Neuronal stem cell (in vitro differentiated cells): ENCODE measurements at places on chromosomes 11 and 22.
A peak's percentile ranks its signal among the peaks of the same experiment; 100 is the strongest.

DNA sequence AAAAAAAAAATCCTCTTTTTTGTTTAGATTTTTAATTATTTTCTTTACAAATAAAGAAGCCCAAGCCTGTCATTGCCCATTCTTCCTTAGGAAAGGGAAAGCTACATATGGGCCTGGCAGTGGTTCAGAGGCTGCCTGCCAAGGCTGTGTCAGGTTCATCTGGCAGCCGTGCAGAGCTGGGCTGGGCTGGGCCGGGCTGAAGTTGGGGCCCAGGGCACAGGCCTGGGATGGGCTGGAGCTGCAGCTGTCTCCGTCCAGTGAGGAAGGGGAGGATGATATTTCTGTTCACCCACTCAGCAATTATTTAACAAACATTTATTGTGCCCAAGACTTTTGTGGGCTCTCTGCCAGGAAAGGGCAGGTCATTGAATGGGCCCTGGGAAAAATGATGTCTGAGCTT, 4.6 kb downstream of the PRR5L start:
- no peak for DNase-seq
- H3K27me3 ChIP-seq = no peaks in the 10 kb centered on the region
- H3K27ac ChIP-seq = no peak overlapping the region
- no peak overlapping the region for H3K4me3 ChIP-seq
- H3K4me1 ChIP-seq = peaks cover 5% of the 10 kb centered on the region

DNA sequence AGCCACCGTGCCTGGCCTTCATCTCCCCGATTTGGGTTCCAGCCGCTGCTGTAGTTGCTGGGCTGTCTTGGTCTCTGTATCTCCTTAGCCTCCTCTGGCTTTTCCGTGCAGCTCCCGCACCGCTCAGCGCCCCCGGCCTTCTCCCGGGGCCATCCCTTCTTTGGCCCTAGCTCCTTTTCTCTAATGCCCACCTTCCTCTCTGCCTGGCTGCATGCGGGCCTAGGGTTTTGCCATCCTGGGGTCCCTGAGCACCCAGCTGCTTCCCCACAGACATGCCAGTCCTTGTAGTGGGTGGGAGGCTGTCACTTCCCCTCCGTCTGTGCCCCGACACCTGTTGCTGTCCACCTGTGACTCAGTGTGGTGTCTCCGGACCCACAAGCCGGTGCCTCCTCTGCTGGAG, 36.4 kb downstream of the KCNJ4 start:
- no peak overlapping the region for H3K4me3 ChIP-seq
- no peak overlapping the region for H3K27ac ChIP-seq
- peaks cover 13% of the 10 kb centered on the region for H3K4me1 ChIP-seq
- H3K27me3 ChIP-seq = peaks cover 30% of the 10 kb centered on the region
- no peak for DNase-seq
- no peaks in the 10 kb centered on the region for H3K36me3 ChIP-seq

- H3K4me1 ChIP-seq = peaks cover 2% of the 10 kb centered on the region
- H3K27ac ChIP-seq = no peak overlapping the region
- no peak overlapping the region for H3K4me3 ChIP-seq
- no peaks in the 10 kb centered on the region for H3K36me3 ChIP-seq
- DNase-seq = peak; percentile 51
These were observed 21.6 kb downstream of the NNMT start for GRCh38 chr11:114317787-114318137.

GRCh38 chr11:7072401-7073028, 16.3 kb upstream of the RBMXL2 start:
- H3K36me3 ChIP-seq = no peaks in the 10 kb centered on the region
- H3K4me3 ChIP-seq = no peak overlapping the region
- no peaks in the 10 kb centered on the region for H3K27me3 ChIP-seq
- H3K27ac ChIP-seq = no peak overlapping the region
- DNase-seq = no peak

- H3K36me3 ChIP-seq = no peaks in the 10 kb centered on the region
- no peak for DNase-seq
- peaks cover 3% of the 10 kb centered on the region for H3K4me1 ChIP-seq
- H3K4me3 ChIP-seq = no peak overlapping the region
- H3K27ac ChIP-seq = no peak overlapping the region
- H3K27me3 ChIP-seq = peaks cover 6% of the 10 kb centered on the region
These were observed 55.8 kb upstream of the THY1 start for GRCh38 chr11:119478711-119479285.

GRCh38 chr11:74418509-74418895, 20.3 kb upstream of the PGM2L1 start:
- H3K27me3 ChIP-seq = no peaks in the 10 kb centered on the region
- no peak overlapping the region for H3K4me3 ChIP-seq
- peaks cover 6% of the 10 kb centered on the region for H3K4me1 ChIP-seq
- no peak overlapping the region for H3K27ac ChIP-seq
- DNase-seq = no peak

DNA sequence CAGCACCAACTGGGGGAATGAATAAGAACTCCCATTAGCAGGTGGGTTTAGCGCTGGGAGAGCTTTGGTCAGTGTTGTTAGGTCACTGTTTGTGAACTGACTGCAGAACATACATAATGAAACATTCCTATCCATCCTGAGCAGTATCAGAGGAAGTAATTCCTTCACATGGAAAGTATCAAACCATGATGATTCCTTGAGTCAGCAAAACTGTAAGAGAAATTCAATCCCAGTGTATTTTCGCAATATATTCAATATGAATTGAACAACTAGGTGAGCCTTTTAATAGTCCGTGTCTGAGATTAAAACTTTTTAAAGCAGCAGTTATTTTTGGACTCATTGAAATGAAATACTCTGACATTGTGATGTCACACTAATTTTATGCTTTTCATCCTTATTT, 42.9 kb upstream of the TTC36 start:
- H3K4me3 ChIP-seq = no peak overlapping the region
- H3K4me1 ChIP-seq = no peaks in the 10 kb centered on the region
- DNase-seq = no peak
- H3K27ac ChIP-seq = no peak overlapping the region

DNA sequence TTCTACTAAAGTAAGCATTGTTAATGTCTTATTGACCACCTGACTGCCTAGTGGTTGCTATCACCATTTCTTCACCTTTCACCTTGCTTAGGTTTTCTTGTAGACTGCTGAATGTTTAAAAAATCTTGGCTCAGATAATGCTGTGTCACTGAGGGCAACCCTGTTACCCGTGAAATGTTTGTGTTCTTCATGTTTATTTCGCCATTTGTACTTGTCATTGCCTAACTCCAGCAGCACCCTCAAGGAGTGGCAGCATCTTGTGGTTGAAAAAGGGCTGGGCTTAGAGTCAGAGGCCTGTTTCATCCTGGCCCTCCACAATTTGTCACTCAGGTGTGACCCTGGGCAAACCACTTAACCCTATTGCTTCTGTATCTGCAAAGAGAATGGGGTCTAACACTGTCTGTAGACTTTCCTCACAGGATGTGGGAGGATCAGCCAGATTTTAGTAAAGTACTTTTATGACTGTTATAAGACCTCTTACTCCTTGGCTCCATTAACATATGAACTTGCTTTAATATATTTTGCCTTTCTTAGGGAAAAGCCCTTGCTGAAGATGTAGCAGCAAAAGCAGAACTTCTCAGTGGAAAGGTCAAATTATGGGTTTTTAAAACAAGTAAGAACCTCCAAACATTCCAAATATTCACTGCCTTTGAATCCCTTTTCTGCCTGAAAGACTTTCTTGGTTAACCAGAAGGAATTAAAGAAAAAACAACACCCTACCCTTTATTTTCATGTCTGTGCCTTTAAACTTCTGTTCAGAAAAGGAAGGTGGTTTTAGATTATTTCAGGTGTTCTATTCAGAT, 154.5 kb upstream of the C11orf87 start:
- no peak overlapping the region for H3K4me3 ChIP-seq
- H3K27me3 ChIP-seq = no peaks in the 10 kb centered on the region
- no peak overlapping the region for H3K27ac ChIP-seq
- no peaks in the 10 kb centered on the region for H3K4me1 ChIP-seq
- no peak for DNase-seq

DNA sequence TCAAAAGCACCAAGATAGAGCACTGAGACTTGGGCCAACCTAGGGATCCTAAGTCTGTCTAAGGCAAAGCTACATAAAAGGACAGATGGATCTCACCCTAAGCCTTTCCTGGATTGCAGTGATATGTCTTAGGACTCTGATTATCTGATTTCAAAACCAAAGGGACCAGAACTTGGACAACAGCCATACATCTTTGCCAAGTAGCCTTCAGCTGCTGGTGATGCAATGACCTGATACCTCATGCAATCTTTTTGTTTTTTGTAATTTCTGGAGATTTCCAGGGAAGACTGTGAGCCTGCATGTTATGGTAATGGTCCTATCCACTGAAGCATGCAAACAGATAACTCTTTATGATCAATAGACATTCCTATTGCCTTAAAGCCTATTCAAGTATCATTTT, 230.4 kb upstream of the MTNR1B start:
- no peak overlapping the region for H3K27ac ChIP-seq
- no peaks in the 10 kb centered on the region for H3K4me1 ChIP-seq
- H3K36me3 ChIP-seq = no peaks in the 10 kb centered on the region
- no peak overlapping the region for H3K4me3 ChIP-seq
- no peaks in the 10 kb centered on the region for H3K27me3 ChIP-seq
- no peak for DNase-seq

DNA sequence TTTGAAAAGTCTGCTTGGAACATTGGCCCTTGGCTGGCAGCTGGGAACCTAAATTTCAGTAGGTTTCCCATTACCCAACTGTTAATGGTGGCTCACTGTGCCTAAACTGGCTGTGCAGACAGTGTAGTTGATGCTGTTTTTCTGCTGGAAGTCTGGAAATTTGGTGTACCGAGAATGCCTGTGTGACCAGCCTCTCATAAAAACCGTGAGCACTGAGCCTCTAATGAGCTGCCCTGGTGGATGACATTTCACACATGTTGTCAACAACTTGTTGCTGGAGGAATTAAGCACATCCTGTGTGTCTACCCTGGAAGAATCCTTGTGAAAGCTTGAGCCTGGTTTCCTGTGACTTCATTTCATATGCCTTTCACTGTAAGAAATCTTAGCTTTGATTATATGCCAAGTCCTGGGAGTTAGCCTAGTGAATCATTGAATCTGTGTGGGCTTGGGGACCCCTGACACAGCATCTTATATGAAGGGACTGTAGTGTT, 131.1 kb downstream of the LDLRAD3 start:
- H3K4me1 ChIP-seq = peaks cover 38% of the 10 kb centered on the region
- H3K36me3 ChIP-seq = no peaks in the 10 kb centered on the region
- H3K4me3 ChIP-seq = no peak overlapping the region
- no peak for DNase-seq
- no peak overlapping the region for H3K27ac ChIP-seq

DNA sequence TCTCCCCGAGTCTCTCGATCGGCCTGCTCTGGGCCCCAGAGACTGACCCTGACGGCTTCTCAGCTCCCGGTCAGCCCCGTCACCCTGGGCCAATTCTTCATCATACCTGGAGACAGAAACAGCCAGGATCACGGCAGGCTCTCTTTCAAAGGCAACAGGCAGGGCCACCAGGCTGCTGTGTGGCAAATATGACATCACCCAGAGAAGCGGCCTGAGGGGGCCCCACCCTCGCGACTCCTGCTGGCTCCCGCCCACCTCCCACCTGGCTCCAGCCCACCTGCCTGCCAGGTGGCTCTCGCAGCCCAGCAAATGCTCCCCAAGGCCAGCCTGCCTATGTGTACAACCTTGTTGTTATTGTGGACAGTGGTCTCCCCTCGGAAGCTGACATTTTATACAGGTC, 24.9 kb upstream of the PACSIN2 start:
- no peak overlapping the region for H3K4me3 ChIP-seq
- H3K27me3 ChIP-seq = no peaks in the 10 kb centered on the region
- peaks cover 2% of the 10 kb centered on the region for H3K36me3 ChIP-seq

- no peaks in the 10 kb centered on the region for H3K27me3 ChIP-seq
- DNase-seq = no peak
- H3K4me3 ChIP-seq = no peak overlapping the region
- no peaks in the 10 kb centered on the region for H3K36me3 ChIP-seq
- H3K27ac ChIP-seq = no peak overlapping the region
These were observed 10.6 kb downstream of the LRRC32 start for GRCh38 chr11:76659672-76660532.

GRCh38 chr11:49213026-49213560, 4.7 kb upstream of the FOLH1 start:
- H3K4me1 ChIP-seq = no peaks in the 10 kb centered on the region
- H3K36me3 ChIP-seq = no peaks in the 10 kb centered on the region
- no peak overlapping the region for H3K4me3 ChIP-seq

GRCh38 chr11:128318856-128319474, 268.4 kb downstream of the ETS1 start:
- H3K36me3 ChIP-seq = no peaks in the 10 kb centered on the region
- H3K4me1 ChIP-seq = no peaks in the 10 kb centered on the region
- DNase-seq = no peak
- H3K4me3 ChIP-seq = no peak overlapping the region
- no peaks in the 10 kb centered on the region for H3K27me3 ChIP-seq
- H3K27ac ChIP-seq = no peak overlapping the region

DNA sequence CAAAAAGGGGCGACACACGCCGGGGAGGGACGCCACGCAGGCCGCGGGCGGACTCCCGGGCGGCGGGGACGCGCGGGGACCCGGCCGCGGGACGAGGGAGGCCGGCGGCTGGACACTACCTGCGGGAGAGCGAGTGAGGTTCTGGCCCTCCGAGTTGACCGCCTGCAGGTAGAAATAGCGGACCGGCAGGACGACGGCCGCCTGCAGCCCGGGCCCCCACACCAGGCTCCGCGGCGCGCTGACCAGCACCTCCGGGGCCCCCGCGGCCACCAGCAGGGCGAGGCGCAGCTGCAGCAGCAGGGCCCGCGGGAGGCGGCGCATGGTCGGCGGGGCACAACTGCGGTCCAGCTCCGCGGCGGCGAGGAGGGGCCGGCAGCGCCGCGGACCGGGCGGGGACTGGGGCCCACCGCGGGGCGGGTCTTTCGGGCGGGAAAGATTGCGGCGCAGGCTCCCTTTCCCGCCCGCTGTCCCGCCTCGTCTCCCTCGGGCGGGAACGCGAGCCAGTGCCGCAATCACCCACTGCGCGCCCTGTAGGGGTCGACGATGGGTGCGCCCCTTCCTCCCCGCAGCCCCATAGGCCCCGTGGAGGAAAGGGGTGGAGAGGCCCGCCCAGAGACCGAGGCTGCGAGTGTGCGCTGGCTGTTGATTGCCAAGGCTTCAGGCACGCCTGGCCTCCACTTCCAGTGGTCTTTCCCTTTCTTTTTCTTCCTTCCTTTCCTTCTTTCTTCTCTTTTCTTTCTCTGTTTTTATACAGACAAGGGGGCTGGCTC, at the start of gene POGLUT3:
POGLUT3 (minus strand) TSS at position 339 of the 770 bp plus-strand sequence; CDS start at position 321, 18 bp downstream.
- no peaks in the 10 kb centered on the region for H3K27me3 ChIP-seq
- peak within 1 kb of the TSS; percentile 55 for H3K4me3 ChIP-seq
- H3K4me1 ChIP-seq = peaks cover 8% of the 10 kb centered on the region
- peak within 1 kb of the TSS; percentile 74 for H3K27ac ChIP-seq
- no peaks in the 10 kb centered on the region for H3K36me3 ChIP-seq

- DNase-seq = no peak
- no peaks in the 10 kb centered on the region for H3K27me3 ChIP-seq
- no peaks in the 10 kb centered on the region for H3K36me3 ChIP-seq
- H3K4me3 ChIP-seq = no peak overlapping the region
These were observed 132.1 kb upstream of the PAX6 start for GRCh38 chr11:31943056-31943780.

GRCh38 chr11:115316696-115317095, 187.5 kb downstream of the CADM1 start:
- DNase-seq = no peak
- no peaks in the 10 kb centered on the region for H3K4me1 ChIP-seq
- H3K27me3 ChIP-seq = no peaks in the 10 kb centered on the region

GRCh38 chr11:14969901-14970323, 2.2 kb downstream of the CALCA start:
- peak; percentile 63 for DNase-seq
- no peak overlapping the region for H3K4me3 ChIP-seq
- H3K27ac ChIP-seq = no peak overlapping the region
- H3K27me3 ChIP-seq = peaks cover 63% of the 10 kb centered on the region
- peaks cover 10% of the 10 kb centered on the region for H3K4me1 ChIP-seq

- H3K4me1 ChIP-seq = peaks cover 2% of the 10 kb centered on the region
- H3K4me3 ChIP-seq = no peak overlapping the region
- no peak overlapping the region for H3K27ac ChIP-seq
- DNase-seq = no peak
- H3K27me3 ChIP-seq = no peaks in the 10 kb centered on the region
These were observed 5.0 kb upstream of the PLEKHA7 start for GRCh38 chr11:17019232-17019631.
